ENCODE measurements at places on chromosomes 4 and X.
A peak's percentile ranks its signal among the peaks of the same experiment; 100 is the strongest.

GRCh38 chr4:42906341-42906740 lies 13.8 kb downstream of the GRXCR1 start:
- no peak for DNase-seq

GRCh38 chr4:99090481-99091215 lies 2.1 kb upstream of the ADH5 start:
- no peak for DNase-seq

DNA sequence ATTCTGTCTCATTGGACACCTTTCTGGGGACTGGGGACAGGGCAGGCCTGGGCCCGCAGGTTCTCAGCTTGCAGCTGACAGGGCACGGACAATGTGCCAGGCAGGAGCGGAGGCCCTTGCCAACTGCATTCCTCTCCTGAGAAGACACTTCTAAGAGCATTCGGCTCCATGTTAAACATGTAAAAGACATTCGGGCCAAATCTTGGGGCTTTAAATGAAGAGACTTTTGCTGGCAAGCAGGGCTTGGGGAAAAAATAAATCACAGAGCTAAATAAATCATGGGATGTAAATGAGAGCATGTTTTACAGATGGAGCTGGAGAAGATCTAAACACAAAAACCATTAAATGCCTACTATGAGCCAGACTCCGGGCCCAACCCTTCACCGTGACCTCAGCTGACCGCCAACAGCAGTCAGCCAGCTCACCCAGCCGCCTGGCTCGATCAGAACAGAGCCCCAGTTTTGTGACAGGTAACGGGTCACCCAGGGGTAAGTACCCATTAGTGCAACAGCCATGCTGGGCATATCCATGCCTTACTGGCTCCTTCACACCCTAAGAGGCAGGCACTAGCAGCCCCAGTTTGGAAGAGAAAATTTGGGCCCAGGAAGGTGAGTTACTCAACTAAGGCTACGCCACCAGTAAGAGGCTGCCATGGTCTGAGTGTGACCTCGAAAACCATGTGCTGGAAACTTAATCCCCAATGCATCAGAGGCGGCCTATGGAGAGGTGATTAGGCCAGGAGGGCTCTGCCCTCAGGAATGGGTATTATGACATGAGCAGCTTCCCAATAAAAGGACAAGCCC lies 14.7 kb downstream of the WDR1 start:
- DNase-seq, result no peak

- DNase-seq, result no peak
Measured at GRCh38 chr4:53786632-53787031, 195.3 kb upstream of the LNX1 start.

DNA sequence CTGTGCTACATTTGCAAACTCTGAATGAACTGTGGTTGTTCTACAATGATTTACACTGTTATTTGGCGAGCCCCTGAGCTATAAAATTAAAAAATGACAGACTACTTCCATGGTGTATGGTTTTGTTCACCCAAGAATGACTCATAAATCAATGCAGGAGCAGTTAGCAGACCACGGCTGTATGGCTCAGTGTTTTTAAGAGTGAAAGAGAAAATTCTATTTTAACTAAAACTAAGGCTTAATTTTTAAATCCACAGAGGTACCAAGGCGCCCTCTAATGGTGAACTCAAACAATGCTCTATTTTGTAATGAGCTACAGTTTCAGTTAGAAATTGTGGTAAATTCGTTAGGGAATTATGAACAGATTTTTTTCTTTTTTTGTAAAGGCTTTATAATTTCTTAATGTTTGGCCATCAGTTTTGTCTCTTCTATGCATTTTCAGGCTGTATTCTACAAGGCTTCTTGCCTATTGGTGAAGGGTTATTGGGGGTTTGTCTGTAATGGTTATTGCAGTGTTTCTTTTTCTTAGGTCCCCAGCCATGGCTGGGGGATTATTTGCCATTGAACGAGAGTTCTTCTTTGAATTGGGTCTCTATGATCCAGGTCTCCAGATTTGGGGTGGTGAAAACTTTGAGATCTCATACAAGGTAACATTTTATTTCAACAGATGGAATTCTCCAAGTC lies 32.5 kb downstream of the HMGB2 start:
- DNase-seq, result no peak

- DNase-seq, result no peak
Measured at GRCh38 chr4:2574863-2575262, 38.4 kb downstream of the FAM193A start.

DNA sequence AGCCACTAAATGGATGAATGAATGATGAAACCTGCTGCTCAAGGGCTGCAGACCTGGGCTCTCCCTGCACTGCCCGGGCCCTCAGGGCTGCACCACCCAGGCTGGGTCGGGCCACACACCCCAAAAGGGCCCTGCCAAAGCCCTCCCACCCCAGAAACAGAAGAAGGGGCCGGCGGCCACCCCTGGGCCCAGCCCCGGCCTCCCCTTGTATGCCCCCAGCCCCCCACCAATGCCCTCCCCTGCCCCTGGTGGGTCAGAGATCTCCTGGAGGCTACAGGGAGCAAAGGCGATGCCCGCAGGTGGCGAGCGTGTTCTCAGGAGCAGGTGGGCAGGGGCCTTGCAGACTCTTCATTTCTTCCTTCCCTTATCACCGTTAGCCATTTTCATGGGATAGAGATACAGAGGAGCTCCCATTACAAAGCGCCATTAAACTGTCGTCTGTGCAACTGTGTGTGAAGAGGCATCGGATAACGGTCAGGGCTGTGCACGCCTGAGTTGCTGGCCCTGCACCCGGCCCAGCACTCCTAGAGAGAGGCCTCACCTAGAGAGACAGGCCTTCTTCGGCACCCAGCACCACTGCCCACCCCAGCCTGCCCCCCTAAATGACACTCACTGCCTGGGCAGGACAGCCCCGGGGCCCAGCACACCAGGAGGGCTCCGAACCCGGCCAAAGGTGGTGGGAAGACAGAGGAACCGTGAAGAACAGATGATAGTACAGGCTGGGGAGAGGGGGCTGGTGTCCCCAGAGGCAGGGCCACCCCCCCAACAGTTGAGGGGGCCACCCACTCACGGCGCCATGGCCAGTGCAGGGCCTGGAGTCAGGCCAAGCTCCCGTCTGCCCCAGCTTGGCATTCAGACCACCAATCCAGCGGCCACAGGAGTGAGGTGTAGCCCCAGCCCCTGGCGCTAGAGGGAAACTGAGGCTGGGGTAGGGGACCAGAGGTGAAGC lies 133.7 kb downstream of the FAM53A start:
- no peak for DNase-seq

DNA sequence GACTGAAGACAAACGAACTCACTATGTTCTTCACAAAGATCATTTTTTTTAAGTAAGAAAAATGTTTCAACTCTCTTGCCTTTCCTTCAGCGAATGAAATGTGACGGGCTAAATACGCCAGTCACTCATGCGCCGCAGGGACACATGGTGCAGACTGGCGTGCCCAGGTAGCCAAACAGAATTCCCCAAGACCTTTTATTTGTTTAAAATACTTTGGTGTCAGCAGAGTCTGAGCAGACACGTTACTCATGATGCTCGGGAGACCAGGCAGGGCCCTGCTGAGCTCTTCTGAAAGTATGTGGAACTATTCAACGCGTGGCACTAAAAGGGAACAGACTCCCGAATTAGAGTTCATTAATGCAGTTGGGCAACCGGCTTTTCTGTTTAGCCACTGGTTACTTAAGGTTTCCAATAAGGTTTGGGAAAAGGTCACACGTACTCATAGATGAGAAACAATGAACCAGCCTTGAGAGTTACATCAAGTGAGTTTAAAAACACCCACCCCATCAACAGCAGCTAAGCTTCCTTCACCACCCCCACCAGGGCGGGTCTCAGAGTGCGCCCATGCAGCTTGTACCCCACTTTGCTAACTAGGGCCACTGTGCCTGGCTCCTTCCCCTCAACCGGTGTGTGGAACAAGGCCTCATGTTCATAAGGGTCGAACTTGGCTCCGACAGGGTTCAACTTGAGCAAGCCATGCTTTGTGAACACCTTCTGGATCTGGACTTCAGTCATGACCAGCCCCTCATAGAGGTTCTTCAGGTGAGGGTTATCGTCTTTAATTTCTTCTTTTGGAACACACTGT lies 7.3 kb downstream of the GRPEL1 start:
- no peak for DNase-seq

DNA sequence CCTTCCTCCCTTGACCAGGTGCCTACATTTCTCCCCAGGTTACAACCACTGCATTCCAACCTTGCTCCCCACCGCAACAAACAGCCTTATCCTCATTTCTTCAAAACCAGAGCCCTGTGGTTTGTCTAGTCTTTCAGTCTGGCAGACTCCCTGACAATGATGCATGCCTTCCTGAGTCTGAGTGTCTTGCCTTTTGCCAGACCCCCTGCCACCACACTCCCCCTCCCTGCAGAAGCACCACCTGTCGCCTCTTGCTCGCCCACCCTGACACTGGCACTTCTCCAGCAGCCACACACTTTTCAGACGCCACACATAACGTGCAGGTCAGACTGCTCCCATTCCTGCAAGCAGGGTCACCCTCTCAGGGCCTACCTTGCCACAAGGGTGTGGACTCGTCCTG lies 349.2 kb upstream of the NOCT start:
- no peak for DNase-seq

- DNase-seq, result no peak
Measured at GRCh38 chr4:38188136-38188535, 227.9 kb downstream of the PTTG2 start.

- peak; percentile 48 for DNase-seq
Measured at GRCh38 chrX:149286940-149287349, 218.2 kb downstream of the IDS start.

GRCh38 chrX:78658845-78659744 lies at the start of gene RTL3:
TSS of gene RTL3 (minus strand) at chrX:78659328. CDS start at chrX:78658420, 908 bp downstream.
- no peak for DNase-seq

DNA sequence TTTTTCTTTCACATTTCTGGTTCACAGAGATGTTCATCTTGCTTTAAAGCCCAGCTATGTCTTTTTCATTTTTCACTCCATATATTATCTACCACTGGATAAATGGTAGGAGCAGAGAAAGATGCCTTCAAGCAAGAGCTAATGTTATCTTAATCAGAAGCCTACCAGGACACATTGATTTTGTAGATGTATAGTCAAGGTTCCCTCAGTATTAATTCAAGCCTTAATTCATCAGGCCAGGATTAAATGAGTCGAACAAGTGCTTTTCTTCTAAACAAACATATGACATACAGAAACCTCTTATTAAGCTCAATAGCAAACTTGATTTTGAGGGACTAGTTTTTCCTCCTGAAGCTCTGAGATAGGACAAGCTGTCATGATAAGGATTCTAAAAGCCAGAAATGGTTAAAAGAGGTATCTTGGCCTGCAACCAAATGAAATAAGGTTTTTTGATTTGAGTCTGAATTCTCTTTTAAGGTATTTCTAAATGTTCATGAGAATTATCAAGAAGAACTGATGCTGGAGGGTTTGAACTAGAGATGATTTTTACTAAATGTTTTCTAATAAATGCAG lies 81.7 kb upstream of the FTHL17 start:
- no peak for DNase-seq

DNA sequence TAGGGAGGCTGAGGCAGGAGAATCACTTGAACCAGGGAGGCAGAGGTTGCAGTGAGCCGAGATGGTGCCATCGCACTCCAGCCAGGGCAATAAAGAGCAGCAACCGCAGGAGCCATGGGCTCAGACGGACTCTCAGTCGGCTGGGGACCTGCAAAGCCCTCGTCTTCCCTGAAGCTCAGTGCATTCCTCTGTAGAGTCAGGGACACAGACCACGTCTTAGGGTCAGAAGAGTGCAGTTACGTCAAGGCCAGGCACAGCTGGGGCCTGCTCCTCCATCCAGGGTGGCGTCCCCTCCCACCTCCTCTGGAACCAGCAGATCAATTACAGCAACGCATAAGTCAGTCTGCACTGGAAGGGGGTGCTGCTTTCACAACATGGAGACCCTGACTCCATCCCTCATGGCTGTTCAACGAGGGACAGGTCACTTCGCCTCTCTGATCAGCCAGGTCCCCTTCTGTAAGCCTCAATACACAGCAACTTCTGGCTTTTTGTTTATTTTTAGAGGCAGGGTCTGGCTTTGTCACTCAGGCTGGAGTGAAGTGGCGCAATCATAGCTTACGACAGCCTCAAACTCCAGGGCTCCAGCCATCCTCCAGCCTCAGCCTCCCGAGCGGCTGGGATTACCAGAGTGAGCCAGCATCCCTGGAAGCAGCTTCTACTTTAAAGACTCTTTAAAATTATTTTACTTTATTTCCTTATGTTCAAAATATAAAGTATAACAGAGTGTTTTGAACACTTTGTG lies 76.4 kb downstream of the ZFYVE28 start:
- peak; percentile 11 for DNase-seq

Measured in stimulated activated CD8-positive, alpha-beta memory T cell treated with anti-CD3 and anti-CD28 coated beads, Interleukin-4, amount 100 ng/mL, for 48 hours (primary cell).